ENCODE measurements at places on chromosomes 1 and 21.
A peak's percentile ranks its signal among the peaks of the same experiment; 100 is the strongest.

GRCh38 chr1:147077936-147078605 lies 94.2 kb downstream of the PRKAB2 start:
- no peak for DNase-seq

DNA sequence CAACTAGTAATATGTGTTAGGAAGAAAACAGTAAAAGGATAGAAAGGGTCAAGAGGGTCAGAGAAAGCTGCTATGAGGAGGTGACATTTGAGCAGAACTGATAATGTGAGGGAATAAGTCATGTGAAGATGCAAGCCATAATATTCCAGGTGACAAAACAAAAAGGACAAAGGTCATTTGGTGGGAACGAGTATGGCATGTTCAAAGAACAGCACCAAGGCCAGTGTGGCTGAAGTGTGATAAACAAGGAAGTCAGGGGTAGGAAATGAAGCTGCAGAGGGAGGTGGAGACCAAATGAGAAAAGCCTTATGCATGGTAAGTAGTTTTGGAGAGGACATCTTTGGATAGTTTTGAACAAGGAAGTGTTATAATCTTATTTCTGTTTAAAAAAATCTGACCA lies 46.7 kb downstream of the LPGAT1 start:
- no peak for DNase-seq

GRCh38 chr1:103170609-103171008 lies 62.3 kb upstream of the COL11A1 start:
- peak; percentile 88 for DNase-seq

DNA sequence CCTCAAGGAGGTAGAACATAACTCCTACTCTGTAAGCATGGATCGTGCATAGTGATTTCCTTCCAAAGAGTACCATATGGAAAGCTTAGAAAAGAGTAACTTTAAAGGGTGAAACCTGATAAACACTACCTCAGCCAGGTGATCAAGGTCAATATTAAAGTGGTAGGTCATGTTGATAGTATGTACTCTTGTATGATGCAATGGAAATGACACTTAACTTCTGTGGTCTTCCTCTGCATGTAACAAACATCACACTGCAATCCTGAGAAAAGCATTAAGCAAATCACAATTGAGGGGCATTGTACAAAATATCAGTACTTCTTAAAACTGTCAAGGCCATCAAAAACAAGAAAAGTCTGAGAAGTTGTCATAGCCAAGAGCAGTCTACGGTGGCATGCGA lies 83.8 kb downstream of the LEPR start:
- no peak for DNase-seq

DNA sequence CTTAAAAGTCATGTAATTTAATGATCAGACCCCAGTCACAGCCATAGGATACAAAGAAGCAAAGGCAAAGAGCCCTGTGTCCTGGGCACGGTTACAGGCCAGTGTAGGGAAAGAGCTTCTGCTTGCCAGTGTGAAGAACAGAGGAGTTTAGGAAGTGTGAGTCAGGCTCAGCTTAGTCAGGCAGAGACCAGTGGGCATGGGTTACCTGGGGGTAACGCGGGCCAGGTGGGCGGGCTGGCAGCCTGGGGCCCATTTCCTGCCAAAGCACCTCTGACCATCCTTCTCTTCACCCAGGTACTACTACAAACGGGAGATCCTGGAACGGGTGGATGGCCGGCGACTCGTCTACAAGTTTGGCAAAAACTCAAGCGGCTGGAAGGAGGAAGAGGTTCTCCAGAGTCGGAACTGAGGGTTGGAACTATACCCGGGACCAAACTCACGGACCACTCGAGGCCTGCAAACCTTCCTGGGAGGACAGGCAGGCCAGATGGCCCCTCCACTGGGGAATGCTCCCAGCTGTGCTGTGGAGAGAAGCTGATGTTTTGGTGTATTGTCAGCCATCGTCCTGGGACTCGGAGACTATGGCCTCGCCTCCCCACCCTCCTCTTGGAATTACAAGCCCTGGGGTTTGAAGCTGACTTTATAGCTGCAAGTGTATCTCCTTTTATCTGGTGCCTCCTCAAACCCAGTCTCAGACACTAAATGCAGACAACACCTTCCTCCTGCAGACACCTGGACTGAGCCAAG lies 4.7 kb downstream of the ELF3 start:
- DNase-seq, result no peak

Measured in amniotic epithelial cell (primary cell).